ENCODE measurements at places on chromosomes 3 and 15.
A peak's percentile ranks its signal among the peaks of the same experiment; 100 is the strongest.

DNA sequence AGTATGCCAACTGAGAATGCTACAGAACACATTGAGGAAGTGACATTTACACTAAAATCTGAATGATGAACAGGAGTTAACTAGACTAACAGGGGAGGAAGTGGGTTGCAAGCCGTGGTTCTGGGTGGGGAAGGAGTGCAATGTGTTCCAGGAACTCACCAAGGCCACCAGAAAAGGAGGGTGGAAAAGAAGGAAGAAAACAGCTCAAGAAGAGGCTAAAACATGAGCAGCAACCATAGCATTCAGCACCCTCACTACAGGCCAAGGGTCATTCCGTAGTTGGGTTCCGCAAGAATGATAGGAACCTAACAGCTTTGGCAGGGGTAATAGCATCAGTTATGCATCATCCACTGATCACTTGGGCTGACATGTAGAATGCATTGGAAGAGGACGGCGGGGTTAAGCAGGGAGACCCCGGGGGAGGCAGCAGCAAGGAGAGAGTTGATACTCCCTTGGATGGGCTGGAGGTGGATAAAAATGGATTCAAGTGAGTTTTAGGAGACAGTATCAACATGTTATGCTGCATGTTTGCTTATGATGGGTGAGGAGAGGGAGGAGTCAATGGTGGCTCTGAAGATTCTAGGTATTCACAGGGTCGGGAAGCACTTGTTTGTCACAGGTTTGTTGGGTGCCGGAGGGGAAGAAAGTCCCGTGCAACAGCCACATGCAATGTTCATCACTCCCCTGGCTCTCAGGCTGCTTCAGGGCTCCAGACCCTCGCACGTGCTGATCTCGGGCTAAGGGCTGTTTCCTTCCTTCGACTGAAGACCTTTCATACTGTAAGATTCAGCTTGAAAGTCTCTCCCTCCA lies 53.2 kb downstream of the LIPC start:
- peak; percentile 85 for DNase-seq

DNA sequence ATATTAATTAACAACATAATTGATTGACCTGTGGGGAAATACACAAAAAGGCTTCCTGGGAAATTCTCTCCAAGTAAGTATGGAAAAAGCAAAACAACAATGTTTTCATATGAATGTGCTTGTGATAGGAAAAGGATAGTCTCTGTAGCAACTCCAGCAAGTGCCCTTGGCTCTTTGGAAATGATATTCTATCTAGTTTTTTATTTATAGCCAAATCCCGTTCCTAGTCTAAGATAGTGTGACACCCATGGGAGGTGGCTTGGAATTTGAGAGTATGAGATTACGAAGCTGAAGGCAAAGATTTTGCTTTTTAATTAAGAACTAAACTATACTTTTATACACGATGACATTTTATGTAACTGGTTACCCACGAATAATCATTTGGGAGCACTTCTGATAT lies 119.9 kb downstream of the PDZRN3 start:
- no peak for DNase-seq

DNA sequence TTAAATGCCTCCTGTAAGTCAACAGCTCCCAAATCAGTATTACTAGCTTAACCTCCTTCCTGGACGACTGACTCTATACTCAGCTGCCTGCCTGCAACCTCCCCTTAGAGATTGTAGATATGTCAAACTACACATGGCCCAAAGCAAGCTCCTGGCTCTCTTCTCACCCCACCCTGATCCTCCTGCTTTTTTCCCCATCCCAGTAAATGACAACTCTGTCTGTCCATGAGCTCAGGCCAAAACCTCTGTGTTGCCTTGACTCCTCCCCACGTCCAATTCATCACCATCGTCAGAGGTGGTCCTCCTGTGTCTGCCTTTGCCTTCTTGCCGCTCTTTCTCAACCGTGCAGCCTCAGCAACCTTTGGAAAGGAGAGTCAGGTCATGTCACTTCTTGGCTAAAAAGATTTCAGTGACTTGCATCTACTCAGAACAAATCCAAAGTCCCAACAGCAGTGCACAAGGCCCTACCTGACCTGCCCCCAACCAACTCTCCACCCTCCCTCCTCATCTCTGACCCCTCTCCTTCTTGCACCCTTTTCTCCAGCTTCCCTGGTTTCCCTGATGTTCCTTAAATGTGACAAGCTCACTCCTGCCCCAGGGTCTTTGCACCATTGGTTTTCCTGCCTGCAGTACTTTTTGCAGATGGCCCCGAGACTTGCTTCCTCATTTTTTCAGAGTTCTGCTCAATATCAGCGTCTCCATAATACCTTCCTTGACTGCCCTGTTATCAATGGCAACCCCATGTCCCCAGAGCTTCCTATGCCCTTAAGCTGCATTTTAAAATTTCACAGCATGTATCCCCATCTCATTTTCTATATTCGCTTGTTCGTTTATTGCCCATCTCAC lies 52.8 kb downstream of the LSM3 start:
- DNase-seq = no peak

DNA sequence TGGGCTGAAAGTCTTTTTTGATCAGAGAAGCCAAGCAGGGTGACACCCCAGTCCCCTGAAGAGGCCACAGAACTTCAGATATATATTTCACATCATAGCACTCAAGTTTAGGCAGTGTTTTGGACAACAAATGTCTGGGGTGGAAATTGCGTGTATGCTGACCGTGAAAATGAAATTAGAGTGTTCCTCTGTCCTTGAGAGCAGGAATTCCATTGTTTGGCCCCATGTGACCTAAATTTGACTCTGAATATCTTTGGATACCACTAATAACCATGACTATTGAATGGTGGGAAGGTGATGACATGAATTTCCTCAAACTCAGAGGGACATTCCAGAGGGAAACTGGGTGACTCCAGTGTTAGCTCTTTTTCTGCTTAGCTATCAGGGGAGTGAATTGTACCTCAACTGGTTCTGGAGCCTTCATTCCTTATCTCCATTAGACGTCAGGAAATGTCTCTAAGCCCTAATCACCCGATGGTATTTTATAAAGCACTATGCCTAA lies 263.5 kb upstream of the RASGRP1 start:
- DNase-seq = no peak

DNA sequence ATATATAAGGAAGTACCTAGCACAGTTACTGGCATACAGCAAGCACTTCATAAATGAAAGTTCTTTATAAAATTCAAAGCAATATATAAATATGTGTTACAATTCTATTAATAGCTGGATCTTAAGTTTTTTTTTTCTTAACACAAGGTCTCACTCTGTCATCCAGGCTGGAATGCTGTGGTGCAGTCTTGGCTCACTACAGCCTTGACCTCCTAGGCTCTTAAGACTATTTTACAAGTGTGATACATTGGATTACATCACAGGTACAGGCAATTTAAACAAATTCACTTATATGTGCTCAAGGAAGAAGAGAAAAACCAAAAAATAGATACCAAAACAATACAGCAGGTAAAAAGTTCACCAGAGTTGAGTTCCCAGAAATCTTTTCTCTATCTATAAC lies 60.6 kb downstream of the ZNF280D start:
- no peak for DNase-seq

DNA sequence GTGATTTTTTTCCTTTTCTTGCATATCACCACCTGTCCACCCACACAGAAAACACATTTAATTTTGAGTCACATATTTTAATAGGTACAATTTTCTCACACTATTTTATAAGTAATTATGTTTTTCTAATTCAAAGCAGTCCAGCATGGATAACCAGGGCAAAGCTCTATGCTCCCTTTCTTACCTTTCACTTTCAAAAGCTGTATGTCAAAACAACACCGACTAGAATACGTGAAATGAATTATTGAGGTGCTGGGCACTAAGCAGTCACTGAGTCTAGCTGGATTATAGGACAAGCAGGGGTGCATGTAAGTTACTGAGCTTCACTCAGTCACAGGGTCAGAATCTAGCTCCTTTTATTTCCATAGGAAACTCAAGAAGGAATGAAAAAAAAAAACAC lies 60.6 kb downstream of the LSAMP start:
- no peak for DNase-seq

- no peak for DNase-seq
Observed at GRCh38 chr3:12629560-12629959, 34.4 kb downstream of the RAF1 start.

DNA sequence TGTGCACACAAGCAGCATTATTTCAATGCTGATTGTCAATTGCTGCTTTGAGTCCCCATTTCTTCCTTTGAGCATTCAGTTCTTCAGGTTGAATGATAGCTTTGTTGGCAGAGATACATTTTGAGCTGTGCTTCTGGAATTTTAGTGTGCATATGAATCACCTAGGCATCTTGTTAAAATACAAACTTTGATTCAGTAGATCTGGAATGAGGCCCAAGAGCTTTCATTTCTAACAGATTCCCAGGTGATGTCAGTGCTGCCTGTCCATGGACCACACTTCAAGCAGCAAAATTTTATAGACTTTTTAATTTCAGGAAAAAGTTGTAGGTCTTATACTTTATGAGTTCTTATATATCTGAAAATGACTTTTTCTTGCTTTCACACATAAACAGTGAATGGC lies 131.1 kb downstream of the ADAMTSL3 start:
- no peak for DNase-seq

- no peak for DNase-seq
Observed at GRCh38 chr15:29141308-29142128, 128.1 kb downstream of the NSMCE3 start.

GRCh38 chr3:156522673-156523072 lies 32.2 kb downstream of the SSR3 start:
- DNase-seq = no peak

DNA sequence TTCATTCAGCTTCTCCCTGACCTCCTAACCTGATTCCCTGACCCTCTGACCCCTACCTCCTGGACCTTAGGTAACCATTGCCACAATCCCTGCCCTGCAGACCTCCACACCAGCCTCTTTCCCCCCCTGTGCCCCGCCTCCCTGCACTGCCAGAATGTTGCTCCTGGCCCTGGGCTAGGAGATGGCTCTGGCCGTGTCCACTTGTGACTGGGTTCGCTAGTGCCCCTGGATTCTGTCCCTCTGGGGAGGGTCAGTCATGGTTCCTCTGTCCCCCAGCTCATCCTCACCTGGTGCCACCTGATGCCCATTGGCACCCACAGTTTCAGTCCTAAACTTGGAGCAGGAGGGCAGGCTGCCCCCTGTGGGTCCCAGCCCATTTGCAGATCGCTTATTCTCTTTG lies 56.2 kb upstream of the PRR23E start:
- DNase-seq = no peak

DNA sequence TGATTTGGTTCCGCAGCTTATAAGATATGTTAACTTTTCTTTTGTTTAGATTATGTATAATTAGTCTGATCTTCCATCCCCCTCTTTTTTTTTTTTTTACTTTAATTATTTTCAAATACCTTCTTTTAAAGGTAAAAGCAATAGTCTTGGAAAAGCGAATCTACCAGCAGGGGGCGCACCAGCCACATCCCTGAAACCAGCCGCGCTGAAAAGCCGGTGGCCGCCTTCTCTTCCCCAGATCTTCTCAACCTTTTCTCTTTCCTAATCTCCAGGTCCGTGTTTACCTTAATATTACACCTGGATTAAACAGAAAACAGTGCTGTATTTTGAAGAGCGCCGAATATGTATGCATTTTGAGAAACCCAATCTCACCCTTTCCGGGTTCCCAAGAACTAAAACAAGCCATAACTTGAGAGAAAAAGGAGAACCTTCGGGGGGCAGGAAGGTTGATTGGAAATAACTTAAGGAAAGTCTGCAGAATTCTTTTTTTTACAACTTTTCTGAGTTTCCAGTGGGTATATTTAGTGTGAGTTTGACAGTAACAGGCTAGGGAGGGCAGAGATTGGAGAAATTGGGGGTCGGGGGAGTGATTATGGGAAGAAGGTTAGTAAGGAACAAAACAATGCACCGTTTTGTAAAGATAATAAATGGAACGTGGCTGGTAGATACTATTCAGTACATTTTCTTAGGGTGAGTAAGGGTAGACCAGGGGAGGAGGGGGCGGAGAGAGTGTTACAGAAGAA lies 2.0 kb upstream of the SOX2 start:
- DNase-seq = peak; percentile 25

- DNase-seq = no peak
Observed at GRCh38 chr15:60316961-60317360, 80.8 kb downstream of the ANXA2 start.

DNA sequence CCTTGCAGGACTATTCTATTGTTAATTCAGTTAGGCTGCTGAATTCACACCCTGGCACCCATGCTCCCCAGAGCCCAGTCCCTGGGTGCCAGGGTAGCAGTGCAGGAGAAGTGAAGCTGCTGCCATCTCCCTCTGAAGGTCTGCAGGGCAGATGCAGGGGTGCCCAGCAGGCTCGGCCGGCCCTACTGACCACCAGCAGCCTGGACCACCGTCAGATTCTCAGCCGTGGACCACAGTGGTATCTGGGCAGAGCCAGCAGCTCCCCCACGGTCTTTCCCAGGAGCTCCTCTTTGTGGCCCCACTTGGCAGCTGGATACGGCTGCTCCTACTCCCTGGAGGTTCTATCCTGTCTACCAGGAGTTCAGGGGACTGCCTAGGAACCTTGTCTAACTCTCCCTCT lies 46.8 kb downstream of the ALDH1L1 start:
- DNase-seq = no peak

DNA sequence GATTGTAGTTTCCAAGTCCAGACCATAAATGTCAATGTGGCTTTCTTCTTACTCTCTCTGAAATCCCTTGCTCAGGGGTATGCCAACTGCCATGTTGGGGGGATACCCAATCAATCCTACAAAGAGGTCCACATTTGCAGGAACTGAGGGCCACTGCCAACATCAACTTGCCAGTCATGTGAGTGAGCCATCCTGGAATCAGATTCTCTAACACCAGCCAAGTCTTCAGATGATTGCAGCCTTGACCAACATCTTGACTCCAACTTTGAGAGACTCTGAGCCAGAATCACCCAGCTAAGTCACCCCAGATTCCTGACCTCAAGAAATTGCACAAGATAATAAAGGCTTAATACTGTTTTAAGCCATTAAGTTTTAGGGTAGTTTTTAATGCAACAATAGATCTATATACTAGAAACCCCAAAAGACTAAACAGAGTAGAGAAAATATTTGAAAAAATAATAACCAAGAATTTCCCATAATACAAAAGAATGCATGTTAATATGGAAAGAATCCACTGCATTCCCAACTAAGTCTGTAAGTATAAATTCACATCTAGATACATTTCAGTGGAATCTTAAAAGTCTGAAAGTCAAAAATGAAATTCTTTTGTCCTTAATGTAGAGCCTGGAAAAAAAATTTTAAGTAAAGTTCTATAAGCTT lies 22.4 kb downstream of the ISG20 start:
- DNase-seq = no peak

DNA sequence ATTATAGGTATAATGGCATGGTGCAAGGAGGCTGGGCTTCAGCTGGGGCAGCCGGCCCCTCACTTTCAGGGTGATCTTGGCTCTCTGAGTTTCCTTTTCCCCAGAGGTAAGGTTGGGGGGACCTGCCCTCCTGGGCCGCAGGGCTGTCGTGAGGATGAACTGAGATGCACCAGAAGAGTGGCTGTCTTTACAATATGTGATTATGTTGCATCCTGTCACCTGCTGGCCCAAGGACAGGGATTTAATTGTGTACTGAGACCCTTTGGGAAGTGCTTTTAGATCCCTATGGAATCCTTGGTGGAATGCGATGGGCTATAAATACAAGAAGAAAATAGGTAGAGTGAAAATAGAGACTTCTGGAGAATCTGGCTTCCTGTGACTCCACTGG lies 22.1 kb downstream of the ANAPC13 start:
- DNase-seq = no peak

All from GDM1 (cell line).